ENCODE measurements at places on chromosomes 16 and 17. TPM values are rescaled to one million over a fixed set of nuclear protein-coding genes. Genes with fewer than 3 reads are reported as not detected.

PIMREG gene
- total RNA-seq: 13.5 TPM

FAM234A gene
- total RNA-seq: 29.3 TPM

KCNH4 gene
- total RNA-seq: 0.82 TPM

EPX gene
- total RNA-seq: 0.09 TPM

- DNase-seq: no peak
Observed at GRCh38 chr16:9053006-9053601, 38.3 kb upstream of the HAPSTR1 start.

- DNase-seq: no peak
Observed at GRCh38 chr16:81928271-81928918, 82.9 kb downstream of the SDR42E1 start.

GRCh38 chr17:82294064-82294773 is 20.7 kb upstream of the CSNK1D start:
- DNase-seq: no peak

DNA sequence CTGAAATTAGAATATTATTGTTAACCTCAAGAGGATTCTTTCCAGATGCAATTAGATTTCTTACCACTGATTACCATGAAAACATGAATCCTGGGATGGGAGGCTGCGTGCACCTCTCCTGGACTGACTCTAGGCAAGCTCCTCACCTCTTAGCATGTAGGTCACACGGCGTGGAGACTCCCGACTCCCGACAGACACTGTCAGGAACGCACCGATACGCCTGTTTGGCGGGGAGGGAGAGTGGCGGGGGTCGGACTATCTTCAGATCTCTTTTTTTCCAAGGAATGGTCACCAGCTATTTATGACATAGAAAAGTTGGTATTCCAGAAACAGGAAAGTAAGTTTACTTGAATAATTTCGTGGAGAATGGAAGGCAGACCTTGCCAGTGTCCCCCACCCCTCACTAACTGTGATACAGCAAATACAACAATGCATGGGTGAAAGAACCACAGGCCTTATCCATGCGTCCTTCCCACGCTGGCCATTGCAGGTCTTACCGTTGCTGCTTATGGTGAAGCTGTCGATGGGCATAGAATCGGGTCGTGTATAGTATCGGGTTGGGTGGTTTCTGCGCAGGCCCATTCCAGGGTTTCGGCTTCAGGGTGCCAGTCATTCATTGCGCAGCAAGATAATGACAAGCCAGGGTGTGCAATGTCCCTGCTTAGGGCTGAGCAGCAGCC is 62.6 kb upstream of the ENDOV start:
- DNase-seq: no peak

DNA sequence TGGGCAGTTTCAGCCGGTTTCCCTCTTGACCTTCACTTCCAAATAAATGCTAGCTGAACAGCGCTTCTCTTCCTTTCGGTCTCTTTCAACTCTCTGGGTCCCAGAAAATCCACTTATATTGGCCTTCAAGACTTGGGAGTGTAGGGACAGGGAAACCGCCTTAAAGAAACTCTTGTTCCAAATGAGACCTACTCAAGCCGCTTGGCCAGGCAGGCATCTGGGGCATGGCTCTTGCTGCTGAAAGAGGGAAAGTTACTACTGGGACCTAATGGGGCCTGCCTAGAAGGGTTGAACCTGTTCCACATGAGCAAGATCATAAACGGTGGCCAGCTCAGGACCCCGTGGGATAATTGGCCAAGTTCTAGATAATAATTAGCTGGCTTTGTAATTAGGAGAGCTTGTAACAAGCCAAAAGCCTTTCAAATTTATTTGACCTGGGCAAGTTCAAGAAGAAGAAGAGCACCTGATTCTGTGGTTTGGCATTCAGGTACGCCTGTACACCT is 13.2 kb downstream of the CDH1 start:
- no peak for DNase-seq

- DNase-seq: no peak
Observed at GRCh38 chr16:86398622-86399021, 111.7 kb upstream of the FOXF1 start.

DNA sequence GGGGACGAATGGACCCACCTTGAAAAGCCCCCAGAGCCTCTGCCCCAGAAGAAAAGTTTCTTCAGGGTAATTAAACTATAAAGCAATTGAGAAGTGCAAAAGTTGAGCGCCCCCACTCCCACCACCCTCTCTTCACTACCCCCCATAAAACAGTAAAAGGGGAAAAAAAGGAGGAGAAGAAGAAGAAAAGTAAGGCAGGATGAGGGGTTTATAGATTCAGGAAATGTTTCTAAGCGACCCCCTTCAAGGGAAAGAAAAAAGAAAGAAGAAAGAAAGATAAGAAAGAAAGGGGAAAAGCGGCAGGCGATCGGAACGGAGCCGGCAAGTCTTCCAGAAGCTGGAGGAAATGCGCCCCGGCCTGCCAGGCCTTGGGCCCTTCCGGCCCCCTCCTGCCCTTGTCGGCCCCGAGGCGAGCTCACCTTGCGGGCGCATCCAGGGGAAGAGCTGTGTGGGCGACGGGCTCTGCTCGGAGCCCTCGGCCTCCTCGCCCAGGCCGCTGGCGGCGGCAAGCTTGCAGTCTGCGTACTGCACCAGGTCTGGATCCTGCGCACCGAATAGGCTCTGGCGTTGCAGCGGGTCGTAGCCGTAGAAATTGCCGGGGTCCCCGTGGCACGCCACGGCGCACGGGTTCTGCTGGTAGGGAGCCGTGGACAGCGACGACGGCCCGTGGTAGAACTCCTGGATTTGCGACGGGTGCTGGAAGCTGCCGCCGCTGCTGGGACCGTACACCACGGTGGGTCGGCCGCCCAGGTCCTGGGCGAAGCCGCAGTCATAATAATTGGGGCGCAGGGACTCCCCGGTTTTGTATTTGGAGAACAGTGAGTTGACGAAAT is 1.0 kb downstream of the HOXB8 start:
- DNase-seq: no peak

DNA sequence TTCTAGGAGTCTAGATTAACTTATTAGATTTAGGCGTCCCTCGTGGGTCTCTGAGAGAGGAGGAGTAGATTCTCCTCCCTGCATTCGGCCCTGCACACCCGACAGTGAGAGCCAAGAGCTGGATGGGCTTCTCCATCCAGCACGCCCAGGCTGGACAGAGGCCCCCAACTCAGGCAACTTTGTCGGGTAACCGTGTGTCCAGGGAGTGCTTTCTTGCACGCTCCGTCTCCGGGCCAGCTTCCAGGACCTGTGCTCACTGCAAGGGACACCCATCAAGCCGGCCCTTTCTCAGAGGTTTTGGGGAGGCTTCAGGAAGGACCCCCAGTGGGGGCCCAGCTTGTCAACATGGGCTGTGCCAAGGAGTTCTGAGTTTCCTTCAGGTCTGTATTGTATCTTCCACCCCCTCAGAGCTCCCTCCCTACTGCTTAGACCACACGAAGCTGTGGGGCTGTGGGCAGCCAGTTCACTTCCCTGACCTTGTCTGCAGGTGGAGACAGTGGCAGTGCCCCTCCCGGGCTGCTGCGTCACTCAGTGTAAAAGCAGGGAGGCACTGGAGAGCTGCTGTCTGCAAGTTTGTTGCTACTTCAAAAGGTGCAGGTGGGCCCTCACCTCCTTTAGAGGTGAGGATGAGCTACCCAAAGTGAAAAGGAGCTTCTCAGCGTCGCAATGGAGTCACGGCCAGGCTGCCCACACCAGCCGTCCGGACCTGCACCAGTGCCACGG is 24.0 kb upstream of the C16orf78 start:
- no peak for DNase-seq

GRCh38 chr17:7915179-7915610 is 894 bp downstream of the RNF227 start:
- DNase-seq: peak; percentile 21

Measured in cerebellum (tissue), 4 donors.